Activated T-cell treated with anti-CD3 and anti-CD28 coated beads, Interleukin-2, amount 50 U/mL, for 72 hours (primary cell): ENCODE measurements at places on chromosomes 6 and 20. TPM values are rescaled to one million over a fixed set of nuclear protein-coding genes. Genes with fewer than 3 reads are reported as not detected.

- DNase-seq: no peak
These were observed 119.2 kb upstream of the CCN2 start for GRCh38 chr6:132070356-132070755.

Gene PI16
- 0.14 TPM for total RNA-seq

DNA sequence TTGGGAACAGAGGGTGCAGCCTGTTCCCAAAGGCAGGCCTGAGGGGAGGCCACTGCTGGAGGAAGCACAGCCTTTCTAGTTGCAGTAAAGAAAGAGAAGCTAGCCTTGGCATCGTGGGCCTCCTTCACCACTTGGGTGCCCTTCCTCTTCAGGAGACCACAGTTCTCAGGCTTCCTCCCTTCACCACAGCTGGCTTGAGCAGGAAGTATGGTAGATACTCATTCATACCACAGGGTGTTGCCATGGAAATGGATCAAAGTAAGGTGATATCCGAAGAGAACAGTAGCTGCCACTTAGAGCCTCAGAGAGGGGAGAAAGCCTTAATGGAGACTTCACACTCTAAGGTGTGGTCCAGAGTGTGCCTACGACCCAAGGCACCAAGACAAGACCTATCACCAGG lies 120.4 kb upstream of the RIPOR2 start:
- peak; percentile 68 for DNase-seq

Gene FLRT3
- total RNA-seq: not detected

- DNase-seq: no peak
These were observed 55.3 kb downstream of the STK4 start for GRCh38 chr20:45021631-45022030.

- DNase-seq: no peak
These were observed 9.0 kb upstream of the NCOA6 start for GRCh38 chr20:34834459-34834893.

DNA sequence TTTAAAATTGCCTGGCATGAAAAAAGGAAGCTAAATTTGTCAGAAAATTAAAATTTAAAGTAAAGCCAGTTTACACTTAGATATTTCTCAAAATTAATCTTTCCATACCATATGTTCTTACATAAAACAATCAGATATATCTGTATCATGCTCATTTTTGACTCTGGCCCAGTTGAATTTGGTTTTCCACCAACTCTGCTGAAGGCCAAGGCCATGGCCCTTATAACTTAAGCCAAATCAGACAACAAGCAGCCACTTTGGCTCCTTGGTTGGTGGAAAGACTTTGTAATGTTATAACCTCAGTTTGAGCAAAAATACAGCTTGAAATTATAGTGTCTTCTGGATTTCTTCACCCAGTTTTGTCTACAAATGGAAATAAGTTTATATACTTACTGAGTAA lies 97.3 kb downstream of the CENPW start:
- no peak for DNase-seq

Gene EEF1A2
- 0.94 TPM for total RNA-seq

DNA sequence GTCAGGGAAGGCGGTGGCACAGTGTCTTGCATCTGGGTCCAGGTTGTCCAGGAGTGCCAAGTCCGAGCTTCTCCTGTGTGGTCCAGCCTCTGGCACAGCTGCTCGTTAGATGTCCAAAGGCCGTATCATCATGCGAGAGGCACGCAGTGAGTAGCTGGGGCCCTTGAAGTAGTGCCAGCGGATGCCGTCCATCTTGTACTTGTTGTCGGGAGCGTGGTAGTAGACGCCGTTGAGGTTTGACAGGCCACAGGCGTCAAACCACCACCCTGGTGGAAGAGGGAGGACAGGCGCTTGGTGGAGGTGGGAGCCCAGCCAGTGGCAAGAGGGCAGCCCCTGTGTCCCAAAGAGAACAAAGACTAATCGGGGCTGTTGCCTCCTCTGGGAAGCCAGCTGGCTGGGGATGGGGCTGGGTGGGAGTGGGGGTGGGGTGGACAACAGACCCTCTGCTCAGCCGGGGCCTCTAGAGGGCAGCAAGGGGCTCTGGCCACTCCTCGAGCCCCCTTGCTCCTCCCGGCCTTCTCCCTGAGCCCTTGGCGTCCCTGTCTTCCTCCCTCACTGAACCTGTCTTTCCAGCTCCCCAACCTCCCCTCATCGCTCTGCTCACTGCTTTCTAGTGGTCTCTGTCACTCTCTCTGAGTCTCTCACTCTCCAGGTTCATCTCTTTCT lies 39.5 kb downstream of the FAM110A start:
- no peak for DNase-seq

Gene SOX18
- 0.46 TPM for total RNA-seq

Gene VGLL2
- not detected for total RNA-seq

- no peak for DNase-seq
These were observed 93.4 kb upstream of the NHSL1 start for GRCh38 chr6:138592749-138593123.

Gene C6orf89
- 54.6 TPM for total RNA-seq

DNA sequence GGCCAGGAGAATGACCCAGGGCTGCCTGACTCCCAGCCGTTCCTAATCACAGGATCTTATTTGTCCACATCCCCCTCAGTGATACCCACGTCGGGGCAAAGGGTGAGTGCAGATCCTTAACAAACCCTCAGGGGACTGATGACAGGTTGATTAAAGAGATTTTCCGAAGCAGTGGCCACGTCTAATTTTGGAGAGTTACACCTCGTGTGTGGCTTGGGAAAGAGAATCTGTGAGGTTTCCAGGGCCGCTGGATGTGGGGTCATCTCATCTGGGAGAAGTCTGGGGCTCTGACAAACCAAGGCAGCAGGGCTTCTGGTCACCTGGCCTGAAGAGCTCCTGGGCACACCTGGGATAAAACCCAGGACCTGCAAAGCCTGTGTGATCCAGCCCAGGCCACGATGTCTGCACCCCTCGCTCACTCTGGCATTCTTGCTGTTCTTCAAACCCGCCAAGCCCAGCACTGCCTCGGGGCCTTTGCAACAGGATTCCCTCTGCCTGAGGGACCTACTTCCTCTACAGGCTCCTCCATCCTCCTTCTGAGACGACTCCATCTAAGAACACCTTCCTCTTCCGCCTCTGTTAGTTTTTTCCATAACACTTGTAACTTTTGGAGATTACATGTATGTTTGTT lies 4.7 kb downstream of the JPH2 start:
- DNase-seq: no peak

GRCh38 chr6:89583559-89583958 lies 55.0 kb downstream of the LYRM2 start:
- no peak for DNase-seq

DNA sequence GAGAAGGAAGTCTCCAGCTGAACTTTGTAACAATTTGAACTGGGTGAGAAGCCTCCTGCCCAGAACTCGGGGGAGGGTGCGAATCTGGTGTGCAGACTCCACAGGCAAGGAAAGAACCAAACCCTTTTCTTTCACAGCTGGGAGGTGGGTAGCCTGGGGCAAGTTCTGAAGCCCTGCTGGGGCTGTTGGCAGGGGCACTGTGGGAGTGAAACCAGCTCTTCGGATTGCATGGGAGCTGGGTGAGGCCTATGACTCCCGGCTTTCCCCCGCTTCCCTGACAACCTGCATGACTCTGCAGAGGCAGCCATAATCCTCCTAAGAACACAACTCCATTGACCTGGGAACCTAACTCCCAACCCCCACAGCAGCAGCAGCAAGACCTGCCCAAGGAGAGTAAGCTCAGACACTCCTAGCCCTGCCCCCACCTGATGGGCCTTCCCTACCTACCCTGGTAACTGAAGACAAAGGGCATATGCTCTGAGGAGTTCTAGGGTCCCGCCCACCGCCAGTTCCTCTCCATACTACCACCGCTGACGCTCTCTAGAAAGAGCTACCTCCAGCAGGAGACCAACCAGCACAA lies 37.5 kb downstream of the SOD2 start:
- DNase-seq: no peak

DNA sequence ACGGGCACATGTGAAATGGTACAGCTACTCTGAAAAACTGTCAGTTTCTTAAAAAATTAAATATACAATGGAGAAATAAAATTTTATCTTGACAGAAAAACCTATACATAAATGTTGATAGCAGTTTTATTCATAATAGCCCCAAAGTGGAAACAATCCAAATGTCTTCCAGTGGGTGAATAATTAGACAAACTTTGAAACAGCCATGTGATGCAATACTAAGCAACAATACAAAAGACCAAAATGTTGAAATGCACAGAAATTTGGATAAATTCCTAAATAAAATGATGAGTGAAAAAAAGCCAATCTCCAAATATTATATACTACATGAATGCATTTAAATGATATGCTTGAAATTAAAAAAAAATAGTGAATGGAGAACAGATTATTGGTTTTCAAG lies 523.1 kb downstream of the HTR1B start:
- DNase-seq: no peak

Gene SLC22A2
- not detected for total RNA-seq

DNA sequence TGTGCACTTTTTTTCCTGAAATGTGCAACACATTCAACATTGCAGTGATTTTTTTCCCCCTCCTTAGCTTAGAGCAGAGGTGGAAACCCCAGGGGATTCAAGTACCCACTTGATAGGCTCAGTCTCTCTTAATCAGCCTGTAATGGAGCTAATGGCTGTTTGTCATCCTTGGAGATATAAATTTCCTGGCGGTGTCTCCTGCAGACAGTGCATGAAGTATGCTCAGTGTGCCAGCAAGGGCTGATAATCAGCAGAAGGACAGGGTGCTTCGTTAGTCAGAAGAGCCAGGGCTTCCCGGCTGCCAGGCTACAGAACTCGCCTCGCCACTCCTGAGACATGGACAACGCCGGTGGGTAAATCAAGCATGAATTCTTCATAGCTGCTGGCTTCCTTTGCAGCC lies 69.8 kb upstream of the PHACTR2 start:
- DNase-seq: no peak
